ENCODE measurements at places on chromosomes 16 and 17.

DNA sequence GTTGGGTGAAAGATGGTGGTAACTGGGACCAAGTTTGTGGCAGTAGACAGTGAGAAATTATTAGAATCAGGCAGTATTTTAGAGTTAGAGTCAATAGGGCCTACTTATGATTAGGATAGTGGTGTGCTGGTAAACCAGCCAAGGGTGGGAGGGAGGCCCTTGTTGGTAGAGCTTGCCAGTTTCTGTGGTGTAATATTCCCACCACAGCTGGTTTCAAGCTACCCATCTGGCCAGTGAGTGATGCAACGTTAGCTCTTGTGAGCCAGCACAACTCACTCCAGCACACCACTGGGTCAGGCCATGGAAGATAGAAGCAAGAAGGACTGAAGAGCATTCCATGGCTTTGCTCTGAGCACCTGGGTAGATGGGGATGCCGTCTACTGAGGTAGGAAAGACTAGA, 34.9 kb downstream of the GNAO1 start:
- no peak for DNase-seq

GRCh38 chr16:88784856-88785105, 239 bp downstream of the PIEZO1 start:
- no peak for DNase-seq

DNA sequence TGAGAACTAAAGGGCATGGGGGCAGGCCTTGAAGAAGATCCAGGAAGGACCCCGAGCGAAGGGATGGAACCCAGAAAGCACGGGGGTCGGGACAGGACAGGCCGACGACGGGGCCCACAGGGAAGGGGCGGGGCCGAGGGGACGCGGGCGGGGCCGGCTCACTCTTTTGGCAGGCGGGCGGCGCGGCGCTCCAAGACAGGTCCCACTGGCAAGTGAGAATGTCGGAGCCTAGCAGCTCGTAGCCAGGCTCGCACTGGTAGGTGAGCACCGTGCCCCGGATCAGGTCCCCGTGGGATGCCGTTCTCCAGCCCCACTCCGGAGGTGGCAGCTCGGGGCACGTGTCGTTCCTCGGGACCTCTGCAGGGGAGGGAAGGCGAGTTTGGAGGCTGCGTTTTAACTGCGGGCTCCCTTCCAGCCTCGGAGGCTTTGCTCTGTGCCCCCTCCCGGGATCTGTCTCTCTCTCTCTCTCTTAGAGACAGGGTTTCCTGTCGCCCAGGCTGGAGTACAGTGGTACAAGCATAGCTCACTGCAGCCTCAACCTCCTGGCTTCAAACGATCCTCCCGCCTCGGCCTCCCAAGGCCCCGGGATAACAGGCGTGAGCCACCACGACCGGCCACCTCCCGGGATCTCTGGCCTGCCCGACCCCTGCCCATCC, 13.7 kb upstream of the CDIPT start:
- DNase-seq = no peak

GRCh38 chr17:51189628-51190027, 23.4 kb downstream of the NME2 start:
- no peak for DNase-seq

DNA sequence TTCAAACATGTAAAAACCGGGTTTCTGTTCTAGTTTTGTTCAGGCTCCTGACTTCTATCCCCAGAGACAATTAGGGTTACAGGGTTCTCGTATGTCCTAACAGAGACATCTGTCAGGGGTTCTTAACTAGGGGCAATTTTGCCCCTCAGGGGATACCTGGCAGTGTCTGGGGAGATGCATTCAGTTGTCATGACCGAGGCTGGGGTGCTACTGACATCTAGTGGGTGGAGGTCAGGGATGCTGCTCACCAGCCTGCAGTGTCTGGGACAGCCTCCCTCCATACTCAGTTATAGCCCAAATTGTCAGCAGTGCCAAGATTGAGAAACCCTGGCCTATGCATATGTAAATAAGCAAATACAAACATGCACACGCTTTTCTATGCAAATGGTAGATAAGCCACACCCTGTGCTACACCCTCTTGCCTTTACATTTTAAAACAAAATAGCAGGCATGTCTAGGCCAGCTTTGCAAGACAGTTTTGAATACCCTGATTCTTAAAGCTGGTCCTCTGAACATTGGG, 37.4 kb downstream of the CLEC16A start:
- no peak for DNase-seq

- no peak for DNase-seq
Observed at GRCh38 chr17:17028878-17029535, 13.2 kb upstream of the MPRIP start.

- no peak for DNase-seq
Observed at GRCh38 chr16:11446566-11447119, 101.4 kb downstream of the RMI2 start.

- peak; percentile 38 for DNase-seq
Observed at GRCh38 chr17:41967141-41967920, 736 bp downstream of the CNP start.

DNA sequence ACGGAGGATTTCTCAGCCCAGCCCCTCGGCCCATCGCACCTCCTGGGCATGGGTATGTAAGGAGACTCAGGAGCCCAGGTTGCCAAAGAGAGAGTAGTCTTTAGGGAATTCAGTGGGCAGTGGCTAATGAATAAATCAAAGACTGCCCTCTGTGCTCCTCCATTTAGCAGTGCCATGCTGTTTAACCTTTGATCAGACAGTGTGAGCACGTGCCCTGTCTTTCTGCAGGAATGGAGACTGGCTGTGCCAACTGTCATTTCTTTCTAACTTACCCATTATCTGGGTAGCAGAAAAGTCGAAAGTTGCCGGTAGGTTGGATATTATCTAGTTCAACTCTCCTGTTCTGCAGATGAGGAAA, 62.4 kb downstream of the CDRT4 start:
- no peak for DNase-seq

- DNase-seq = no peak
Observed at GRCh38 chr16:84749815-84750214, 50.0 kb downstream of the USP10 start.

GRCh38 chr17:57515662-57516211, 229.4 kb downstream of the CCDC182 start:
- no peak for DNase-seq

GRCh38 chr16:72609933-72610332, 438.0 kb upstream of the PMFBP1 start:
- DNase-seq = no peak

- DNase-seq = no peak
Observed at GRCh38 chr17:66429680-66430079, 127.3 kb downstream of the PRKCA start.

DNA sequence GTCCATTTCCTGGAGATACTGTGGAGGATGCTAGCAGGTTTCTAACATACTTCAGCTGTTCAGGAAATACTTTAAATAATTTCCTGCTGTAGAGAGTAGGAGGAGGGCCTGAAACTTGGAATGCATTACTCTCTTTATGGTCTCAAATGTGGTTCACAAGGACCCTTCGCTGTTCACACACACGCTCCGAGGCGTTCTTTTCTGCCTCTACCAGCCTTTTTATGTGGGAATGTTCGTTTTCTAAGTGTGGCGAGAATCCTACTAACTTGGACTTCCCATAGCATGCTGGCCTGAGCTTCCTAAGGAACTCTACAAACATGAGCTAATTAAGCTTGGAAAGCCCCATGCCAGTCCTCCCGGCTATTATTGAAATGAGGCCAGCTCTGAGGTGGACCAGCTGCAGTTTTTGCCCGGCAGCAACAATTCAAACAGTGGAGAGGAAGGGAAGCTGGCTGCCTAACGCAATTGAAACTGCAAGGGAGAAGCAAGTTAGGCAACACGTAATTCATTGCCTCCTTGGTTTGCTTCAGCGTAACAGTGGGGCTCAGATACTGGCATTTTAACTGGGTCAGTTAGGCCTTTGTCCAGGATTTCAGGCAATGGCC, 18.9 kb downstream of the KPNA2 start:
- DNase-seq = no peak

DNA sequence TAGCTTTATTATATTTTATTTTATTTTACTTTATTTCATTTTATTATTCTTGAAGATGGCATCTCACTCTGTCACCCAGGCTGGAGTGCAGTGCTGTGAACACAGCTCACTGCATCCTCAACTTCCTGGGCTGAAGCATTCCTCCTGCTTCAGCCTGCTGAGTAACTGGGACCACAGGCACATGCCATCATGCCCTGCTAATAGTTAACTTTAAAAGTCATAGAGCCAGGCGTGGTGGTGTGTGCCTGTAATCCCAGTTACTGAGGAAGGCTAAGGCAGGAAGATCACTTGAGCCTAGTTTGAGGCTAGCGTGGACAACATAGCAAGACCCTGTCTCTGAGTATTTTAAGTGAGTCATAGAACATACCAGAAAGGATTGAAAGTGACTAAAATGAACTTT, 38.7 kb downstream of the ESRP2 start:
- DNase-seq = no peak

- DNase-seq = no peak
Observed at GRCh38 chr16:4081521-4082021, 34.7 kb downstream of the ADCY9 start.

DNA sequence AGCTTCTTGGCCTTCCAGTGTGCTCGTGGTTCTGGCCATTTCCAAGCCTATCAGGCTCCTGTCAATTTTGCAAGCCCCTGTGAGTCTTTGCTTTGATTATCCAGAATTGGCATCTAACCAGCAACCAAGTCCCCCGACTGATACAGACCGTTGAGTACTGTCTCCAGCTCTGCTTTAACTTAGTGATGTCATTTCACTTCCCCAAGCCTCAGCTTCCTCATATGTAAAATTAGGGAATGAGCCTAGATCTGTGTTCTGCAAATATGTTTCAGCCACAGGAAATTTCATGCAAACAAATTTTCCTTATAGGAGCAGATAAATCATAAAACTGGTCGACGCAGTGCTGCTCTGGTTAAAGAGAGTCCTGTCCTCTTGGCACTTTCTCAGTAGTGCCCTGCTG, 60.1 kb upstream of the WSB1 start:
- no peak for DNase-seq

DNA sequence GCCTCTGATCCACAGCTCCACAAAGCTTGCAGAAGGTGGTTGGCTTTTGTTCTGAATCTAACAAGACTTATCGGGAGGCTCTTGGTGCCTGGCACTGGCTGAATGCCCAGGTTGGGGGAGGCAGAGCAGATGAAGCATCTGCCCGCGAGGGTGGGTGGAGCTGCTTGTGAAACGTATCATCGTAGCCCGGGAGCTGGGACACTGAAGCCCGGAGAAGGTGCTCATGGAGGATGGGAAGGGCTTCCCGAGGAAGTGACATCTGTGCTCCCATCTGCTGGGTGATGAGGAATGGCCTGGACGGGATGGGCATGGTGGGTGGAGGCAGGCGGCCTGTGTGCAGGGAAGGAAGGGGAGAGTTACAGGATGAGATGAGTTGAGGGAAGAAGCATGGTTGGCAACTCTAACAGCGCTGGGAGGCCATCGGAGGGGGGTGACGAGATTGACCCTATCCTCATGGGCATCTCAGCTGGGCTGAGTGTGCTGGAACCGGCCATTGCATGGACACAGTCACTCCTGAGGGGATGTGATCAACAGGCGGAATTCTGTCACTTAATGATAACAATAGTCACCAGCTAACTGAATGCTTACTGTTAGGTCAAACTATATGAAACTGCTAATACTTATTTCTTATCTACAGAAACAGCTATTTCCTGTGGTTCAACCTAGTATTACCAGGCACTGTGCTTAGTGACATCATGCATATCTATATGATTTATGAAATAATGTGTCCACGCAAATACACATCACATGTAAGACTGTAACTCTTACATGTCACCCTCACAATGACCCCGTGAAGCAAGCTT, 102.7 kb downstream of the ABCC6 start:
- no peak for DNase-seq

DNA sequence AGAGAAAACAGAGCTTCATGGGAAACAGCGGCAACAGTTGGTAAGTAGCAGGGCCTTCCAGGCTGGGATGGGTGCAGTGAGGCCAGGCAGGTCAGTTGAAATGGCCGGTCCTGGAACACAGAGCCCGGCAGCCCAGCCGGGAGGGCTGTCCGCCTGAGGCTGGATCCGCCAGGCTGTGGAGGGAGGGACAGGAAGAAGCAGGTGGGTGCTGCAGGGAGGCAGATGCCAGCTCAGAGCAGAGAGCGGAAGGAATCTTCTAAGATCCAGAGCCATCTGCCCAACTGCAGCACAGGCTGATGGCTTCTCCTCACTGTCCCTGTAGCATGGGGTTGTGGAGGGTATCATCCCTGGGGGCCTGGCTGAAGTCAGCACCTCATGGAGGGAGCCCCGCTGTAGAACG, 599 bp downstream of the RNF112 start:
- DNase-seq = no peak

DNA sequence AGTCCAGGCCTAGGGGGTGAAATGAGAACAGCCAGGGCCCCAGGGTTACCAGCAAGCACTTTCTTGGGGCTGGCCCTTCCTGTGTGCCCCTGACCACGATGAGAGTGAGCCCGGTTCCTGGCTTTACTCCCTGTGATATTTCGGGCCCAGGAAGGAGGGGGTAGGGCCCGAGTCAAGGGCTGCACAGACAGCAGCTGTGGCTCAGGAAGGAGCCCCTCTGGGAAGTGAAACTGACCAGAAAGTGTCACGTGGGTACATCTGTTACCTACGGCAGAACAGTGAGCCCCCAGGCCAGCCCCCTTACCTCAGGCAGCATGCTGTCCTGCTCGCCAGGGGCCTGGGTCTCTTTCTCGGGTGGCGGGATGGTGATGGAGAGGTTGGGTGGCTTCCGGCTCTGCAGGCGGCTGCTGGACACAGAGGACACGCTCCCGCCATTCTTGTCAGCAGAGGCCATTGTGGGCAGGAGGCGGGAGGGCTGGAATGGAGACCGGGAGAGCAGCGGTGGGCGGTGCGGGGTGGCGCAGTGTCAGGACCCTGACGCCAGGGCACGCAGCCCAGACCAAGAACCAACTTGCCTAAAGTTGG, 13.8 kb downstream of the AANAT start:
- DNase-seq = no peak

DNA sequence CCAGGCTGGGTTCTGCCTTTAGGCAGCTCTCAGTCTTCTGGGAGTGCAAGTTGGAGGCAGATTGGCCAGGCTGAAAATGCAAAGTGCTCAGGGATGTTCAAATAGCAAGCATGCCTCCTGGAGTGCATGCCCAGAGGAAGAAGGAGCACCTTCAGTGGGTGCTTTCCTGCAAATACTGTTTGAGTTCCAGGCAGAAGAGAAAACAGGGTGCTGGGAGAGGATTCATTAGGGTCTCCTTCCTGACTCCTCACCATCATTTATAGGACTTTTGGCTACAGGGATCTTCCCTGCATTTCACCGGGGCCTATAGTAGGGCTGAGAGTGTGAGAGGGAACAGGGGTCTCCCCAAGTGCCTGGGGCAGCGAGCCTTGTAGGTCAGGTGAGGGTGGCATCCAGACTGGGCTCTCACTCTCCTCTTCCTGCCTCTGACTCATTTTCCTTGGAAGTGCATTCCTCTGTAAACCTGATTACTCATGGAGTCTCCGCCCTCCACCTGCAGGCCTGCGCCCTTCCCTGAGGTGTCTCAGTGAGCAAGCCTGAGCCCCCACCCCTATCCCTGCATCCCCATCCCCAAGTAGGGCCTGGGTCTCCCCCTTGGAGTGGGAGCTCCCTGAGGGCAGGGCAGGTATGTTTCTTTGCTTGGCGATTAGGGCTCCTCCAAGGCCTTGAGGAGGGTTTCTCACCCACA, 17.1 kb upstream of the TNS4 start:
- no peak for DNase-seq

GRCh38 chr16:82758904-82759303, 132.1 kb downstream of the CDH13 start:
- no peak for DNase-seq
